ENCODE measurements at places on chromosomes 1 and 21.

DNA sequence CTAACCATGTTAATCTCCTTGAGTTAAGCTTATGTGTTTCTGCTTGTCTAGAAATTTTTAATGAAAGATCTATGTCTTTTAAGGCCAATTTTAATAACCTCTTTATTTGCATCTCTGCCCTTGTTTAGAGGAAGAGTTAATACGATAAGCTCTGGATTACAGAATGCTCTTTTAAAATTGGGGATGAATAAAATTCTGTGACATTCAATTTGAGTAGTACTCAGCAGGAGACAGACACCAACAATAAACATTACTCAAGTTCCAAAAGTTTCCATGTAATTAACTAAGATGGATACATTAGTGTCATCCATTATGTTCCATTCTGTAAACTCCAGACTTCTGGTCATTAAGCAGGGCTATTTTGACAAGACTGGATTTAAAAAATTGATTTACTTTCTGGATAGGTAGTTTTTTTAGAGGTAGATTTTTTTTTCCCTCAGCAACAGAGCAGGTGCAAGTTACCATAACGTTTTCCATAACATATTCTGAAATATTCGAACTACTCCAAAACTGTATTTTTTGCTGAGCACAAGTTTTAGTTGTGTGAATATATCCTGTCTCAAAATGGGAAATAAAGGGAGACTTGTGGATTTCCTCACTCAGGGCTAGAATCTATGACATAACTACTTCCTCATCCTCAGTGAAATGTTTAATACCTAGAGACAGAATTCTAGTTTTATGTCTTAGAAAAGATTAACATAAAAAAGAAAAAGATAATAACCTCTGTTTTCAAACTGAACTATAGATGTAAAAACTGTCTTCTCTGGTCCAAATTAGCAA lies 221.7 kb downstream of the NEGR1 start:
- DNase-seq: no peak

GRCh38 chr1:22645931-22646330 lies 2.5 kb downstream of the C1QC start:
- DNase-seq: no peak

DNA sequence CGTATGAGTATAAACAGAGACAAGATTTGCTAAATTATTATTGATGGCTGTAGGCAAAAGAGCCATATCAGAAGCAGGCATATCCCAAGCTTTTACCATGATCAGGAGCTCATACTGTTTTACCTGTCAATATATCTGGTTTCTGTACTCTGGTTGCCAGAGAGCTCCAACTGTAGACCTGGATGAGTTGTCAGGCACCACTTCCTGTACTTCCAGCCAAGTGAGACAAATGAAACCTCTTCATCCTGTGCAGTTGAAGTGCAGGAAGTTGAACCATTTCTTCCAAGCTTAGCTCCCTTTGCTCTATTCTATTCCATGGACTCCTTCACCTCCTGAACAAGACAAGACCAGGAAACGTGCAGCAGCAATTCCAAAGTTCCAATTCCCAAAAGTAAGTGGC lies 115.6 kb downstream of the ZNF281 start:
- no peak for DNase-seq

DNA sequence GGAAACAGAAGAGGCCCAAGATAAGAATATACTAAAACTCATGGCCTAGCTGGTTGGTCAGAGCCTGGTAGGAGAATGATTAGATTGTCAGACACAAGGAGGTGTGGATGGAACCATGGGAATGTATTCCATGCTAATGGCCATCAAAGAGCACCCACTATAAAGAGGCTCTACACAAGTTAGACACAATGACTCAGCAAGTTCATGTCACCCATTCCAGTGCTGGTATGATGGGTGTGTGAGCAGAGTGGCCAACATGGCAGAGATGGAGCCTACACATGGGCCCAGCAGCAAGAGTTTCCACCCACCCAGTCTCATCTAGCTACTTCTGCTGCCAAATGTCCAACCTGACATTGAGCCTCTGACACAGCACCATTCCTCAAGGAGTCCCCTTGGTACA lies 97.5 kb upstream of the COG2 start:
- no peak for DNase-seq

GRCh38 chr1:101314244-101314643 lies 77.4 kb downstream of the S1PR1 start:
- DNase-seq: no peak

Data from type B pancreatic cell (in vitro differentiated cells).